ENCODE measurements at places on chromosomes 6 and 20. TPM values are rescaled to one million over a fixed set of nuclear protein-coding genes. Genes with fewer than 3 reads are reported as not detected.

The TXLNB gene
- 113 TPM for polyA plus RNA-seq

The COL11A2 gene
- polyA plus RNA-seq = 73.3 TPM

The FAXC gene
- polyA plus RNA-seq = 5.3 TPM

The ELOVL2 gene
- 2.1 TPM for polyA plus RNA-seq

The SPAG4 gene
- polyA plus RNA-seq = 1.4 TPM

The HLA-DRA gene
- polyA plus RNA-seq = 19.1 TPM

The CTSA gene
- 58.8 TPM for polyA plus RNA-seq

The SLC13A3 gene
- polyA plus RNA-seq = 4.1 TPM

The MAS1 gene
- 0.22 TPM for polyA plus RNA-seq

The CFAP61 gene
- polyA plus RNA-seq = 2.2 TPM

The ADGRF1 gene
- polyA plus RNA-seq = not detected

The LY6G6F gene
- polyA plus RNA-seq = not detected

The DACT2 gene
- polyA plus RNA-seq = 0.94 TPM

The HMGCLL1 gene
- 6.6 TPM for polyA plus RNA-seq

The ZNF391 gene
- 6.8 TPM for polyA plus RNA-seq

The SULF2 gene
- polyA plus RNA-seq = 82.4 TPM

The PAK5 gene
- not detected for polyA plus RNA-seq

The ASIP gene
- not detected for polyA plus RNA-seq

The DEFB121 gene
- not detected for polyA plus RNA-seq

The RNF182 gene
- polyA plus RNA-seq = not detected

The KCNK15 gene
- 0.22 TPM for polyA plus RNA-seq

The BPIFB1 gene
- polyA plus RNA-seq = not detected

The CCHCR1 gene
- polyA plus RNA-seq = 12.6 TPM

The PSORS1C2 gene
- polyA plus RNA-seq = 0.16 TPM

The BPIFA1 gene
- not detected for polyA plus RNA-seq

The TBP gene
- not detected for polyA plus RNA-seq

The PI16 gene
- 65.3 TPM for polyA plus RNA-seq

The MOG gene
- polyA plus RNA-seq = not detected

The OR2H1 gene
- polyA plus RNA-seq = not detected

The SLC17A3 gene
- polyA plus RNA-seq = not detected

All from muscle of arm (tissue), 14 donors.